NCI-H1048 (cell line): ENCODE measurements at places on chromosomes 12 and 14.

DNA sequence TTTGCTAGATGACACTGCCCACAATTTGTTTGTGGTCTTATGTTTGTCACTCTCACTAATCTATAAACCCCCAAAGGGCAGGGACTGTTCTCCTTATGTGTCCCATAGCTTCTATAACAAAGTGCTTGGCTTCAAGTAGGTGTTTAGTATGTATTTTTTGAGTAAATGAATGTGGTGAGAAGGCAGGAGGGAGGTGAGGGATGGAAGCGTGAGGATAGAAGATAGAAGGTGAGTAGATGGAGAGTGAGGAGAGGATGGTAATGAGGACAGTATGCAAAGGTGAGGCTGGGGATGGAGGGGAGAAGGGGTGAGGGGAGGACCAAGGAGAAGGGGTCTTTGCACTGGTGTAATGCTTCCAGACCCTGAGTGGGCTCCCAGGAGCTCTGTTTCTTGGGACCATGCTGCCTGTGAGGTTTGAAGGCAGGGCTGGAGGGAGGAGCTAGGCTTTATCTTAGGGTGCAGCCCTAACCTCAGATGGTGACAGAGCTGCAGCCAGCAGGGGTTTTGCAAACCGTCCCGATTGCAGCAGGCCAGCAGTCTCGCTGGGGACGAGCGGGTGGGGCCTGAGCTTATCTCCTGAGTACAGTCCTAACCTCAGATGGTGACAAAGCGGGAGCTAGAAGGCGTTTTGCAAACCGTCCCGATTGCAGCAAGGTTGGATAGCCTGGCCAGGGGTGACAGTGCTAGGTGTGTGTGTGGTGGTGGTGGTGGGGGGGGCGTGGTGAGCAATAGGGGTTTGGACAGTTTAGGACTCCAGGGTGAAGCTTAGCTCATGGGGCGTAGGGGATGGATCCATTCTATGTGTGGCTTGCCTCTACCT, 6.5 kb downstream of the CEBPE start:
- no peak for DNase-seq

DNA sequence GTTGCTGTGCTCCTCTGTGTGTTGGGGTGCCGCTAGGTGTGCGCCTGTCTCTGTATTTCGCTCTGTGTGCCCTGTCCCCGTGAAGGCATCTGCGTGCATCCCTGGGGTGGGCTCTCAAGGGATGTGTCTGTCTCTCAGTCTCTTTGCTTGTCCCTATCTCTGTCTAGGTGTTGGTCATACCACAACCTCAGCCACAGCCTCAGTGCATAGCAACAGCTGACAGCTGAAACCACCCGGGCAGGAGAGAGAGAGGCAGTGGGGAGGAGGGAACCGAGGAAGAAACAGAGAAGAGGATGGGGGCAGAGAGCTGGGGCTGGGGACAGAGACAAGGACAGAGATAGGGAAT, 953 bp upstream of the NXPH4 start:
- DNase-seq = no peak

DNA sequence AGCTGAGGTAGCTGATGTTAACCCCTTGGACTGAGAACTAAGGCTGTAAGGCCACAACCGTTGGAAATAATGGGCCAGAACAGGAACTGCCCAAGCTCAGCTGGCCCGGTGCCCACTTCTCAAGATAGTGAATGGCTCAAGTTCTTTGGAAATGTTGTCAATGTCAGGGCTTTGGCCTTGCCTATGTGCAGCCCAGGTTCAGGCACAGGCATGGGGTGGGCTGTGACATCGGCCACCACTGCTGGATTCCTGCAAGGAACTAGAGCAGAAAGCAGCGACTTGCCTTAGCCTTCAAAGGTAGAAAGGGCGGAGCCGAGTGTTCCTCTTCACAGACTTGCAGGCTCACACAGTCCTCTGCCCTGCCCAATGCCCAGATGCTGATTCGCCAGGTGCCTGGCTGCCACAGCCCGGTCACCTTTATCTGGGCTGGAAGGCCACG, 291.2 kb downstream of the ZFP36L1 start:
- DNase-seq = no peak

DNA sequence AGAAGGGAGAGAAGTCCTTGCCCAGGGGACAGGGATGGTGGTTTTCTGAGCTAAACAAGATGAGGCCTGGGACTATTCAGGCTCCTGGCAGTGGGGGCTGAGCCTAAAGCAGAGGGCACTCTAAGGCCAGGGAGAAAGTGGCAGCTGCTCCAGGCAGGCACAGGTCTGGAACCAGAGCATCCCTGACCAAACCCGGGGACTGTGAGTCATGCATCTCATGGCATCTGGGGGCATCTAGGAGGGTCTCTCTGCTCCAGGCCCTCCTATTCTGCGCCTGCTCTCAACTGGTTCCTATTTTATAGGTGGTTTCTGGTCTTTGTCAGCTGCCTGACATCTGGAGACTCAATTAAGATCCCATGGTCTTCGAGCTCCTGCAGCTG, 11.6 kb downstream of the KRT7 start:
- DNase-seq = no peak

DNA sequence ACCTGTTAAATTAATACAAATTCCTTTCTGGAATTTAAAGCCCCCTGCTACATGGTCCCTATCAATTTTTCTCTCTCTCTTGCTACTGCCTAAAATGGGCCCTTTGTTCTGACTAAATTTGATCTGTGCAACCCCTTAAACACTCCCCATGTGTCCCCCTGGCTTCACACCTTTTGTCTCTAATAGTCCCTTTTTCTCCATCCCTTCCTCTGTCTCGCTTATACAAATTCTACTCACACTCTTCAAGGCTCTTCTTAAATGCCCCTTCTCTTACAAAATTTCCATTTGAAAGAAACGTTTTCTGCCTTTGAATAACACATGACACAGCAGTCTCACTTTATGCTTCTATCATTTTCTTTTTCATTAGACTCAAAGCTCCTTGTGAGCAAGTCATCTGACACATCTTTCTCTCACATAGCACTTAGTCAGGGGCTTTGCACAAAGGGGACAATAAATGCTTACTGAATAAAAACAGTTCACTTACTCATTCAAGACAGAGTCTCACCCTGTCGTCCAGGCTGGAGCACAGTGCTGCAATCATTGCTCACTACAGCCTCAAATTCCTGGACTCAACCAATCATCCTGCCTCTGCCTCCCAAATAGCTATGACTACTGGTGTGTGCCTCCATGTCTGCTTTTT, 41.5 kb upstream of the NR2C1 start:
- DNase-seq = no peak

GRCh38 chr12:16602412-16602811, 3.5 kb downstream of the LMO3 start:
- no peak for DNase-seq

DNA sequence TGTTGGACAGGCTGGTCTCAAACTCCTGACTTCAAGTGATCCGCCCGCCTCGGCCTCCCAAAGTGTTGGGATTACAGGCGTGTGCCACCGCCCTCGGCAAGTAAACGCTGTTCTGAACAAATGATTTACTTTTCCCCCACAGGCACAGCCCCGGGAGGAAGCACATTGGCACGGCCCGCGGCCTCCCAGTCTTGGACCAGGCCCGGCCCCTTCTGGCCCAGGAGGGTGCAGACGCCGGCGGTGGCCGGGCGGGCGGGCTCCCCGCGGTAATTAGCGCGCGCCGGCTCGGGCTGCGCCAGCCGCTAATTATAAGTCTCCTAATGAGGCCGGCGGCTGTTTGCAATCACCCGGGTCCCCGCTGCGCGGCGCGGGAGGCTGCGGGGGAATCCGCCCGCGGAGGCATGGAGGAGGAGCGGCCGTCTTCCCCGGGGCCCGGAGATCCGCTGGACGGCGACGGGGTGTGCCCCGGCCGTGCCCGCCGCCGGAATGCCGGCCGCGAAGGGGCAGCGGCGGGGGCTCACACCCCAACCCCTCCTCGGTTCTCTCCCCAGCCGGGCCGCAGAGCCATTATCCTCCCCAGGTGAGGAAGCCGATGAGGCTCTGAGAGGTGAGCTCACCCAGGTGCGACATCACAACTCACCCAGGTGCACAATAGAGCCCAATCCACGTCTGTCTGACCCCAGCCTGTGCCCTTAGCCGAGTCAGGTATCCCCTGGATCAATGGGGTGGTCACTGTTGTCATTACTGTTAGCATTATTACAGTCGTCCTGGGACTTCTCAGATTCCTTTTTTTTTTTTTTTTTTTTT, 3.3 kb upstream of the POP5 start:
- no peak for DNase-seq

DNA sequence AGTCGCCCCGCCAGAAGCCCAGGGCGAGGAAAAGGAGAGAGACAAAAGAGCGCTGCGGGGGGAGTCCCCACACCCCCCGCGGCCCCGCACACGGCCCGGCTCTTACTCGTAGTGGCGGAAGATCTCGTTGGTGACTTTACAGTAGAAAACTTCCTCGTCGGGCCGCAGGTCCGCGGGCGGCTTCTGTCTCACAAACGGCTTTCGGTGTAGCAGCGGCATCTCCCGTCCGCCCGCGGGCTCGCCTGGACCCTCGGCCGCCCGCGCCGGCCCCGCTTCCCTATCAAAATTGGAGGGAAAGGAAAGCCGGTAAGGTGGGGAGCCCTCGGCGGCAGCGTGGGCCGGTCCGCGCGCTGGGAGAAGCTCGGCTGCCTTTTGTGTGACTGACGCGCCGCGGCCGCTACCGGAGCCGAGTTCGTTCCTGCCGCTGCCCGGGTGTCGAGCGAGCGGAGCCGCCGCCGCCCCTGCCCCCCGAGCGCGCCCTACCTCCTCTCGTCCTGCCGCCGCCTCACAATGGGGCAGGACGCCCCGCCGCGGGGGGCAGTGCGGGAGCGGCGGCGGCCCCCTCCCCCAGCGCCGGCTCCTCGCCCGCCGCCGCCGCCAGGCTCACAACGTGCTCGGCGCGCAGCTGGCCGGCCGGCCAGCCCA, 652 bp downstream of the BAZ1A start:
- DNase-seq = no peak

- DNase-seq = no peak
Measured at GRCh38 chr12:10170216-10170615, 1.7 kb downstream of the OLR1 start.

DNA sequence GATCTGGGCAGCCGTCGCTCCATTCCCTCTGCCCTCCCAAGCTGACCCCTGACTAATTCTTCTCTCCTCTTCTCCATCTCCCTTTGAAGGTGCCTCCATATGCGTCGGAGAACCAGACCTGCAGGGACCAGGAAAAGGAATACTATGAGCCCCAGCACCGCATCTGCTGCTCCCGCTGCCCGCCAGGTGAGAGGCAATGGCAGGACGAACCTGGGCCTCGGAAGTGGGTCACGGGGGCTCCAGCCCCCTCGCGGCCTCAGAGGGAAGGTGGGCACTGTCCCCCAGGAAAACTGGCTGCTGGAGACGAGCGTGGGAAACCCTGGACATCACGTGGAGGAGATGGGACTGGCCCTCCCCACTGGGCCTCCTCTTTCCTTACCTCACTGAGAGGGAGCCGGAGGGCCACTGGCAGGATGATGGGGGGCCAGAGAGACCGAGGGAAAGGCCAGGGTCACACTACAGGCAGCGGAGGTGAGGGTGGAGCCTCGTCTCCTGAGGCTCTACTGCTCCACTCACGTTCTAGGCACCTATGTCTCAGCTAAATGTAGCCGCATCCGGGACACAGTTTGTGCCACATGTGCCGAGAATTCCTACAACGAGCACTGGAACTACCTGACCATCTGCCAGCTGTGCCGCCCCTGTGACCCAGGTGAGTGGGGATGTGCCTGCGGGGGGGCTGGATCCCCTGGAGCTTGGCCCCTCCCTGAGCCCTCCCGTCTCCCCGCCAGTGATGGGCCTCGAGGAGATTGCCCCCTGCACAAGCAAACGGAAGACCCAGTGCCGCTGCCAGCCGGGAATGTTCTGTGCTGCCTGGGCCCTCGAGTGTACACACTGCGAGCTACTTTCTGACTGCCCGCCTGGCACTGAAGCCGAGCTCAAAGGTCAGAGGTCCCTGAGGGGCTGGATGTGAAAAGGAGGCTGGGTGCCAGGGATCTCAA, 806 bp downstream of the LTBR start:
- DNase-seq = no peak

GRCh38 chr12:102438047-102438826, 42.1 kb downstream of the IGF1 start:
- no peak for DNase-seq

DNA sequence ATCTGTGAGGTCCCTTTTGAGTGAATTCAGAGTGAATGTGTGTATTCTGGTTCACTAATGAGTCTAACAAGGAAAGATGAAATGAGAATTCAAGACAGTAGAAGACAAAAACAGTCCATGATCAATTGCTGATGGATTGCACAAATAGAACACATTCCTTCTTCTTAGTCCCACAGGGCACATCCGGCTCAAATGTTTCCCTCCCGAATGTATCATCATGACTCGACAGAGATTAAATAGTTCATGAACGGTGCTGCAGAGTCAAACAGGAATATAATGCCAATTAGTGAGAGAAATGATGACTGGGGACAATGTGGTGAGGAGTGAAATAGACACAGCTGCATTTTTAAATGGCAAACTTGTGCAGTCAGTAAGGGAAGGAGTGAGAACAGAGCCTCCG, 11.5 kb upstream of the SFSWAP start:
- DNase-seq = no peak

- no peak for DNase-seq
Measured at GRCh38 chr14:34465069-34465859, 3.2 kb upstream of the SPTSSA start.

- no peak for DNase-seq
Measured at GRCh38 chr12:92395322-92395721, 249.7 kb upstream of the BTG1 start.

- DNase-seq = no peak
Measured at GRCh38 chr12:102512523-102512922, 32.2 kb upstream of the IGF1 start.

DNA sequence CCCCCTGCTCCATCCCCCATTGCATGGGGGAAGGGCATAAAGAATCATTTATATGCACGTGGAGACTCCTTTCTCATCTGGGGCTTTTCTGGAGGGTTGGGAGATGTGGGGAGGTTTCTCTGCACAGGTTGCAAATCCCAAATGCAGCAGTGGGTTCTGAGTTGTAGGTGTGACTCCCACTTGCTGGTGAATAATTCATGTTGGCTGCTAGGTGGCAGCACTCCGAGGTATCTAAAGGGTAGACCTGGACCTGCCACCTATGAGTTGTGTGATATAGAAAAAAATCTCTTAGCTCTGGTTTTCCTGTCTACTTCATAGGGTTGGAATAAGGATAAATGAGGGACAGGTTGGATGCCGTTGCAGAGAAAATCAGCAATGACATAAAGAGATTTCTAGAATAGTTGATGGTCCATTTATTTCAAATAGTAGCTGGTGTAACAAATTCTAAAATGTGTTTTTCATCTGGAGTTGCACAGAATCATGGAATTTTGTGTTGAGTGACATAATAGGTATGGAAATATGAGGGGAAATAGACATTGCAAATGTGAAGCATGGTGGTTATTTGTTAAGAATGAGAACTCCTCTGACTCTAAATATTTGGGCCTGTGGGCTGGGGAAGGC, 4.6 kb downstream of the MARCHF9 start:
- no peak for DNase-seq
